Panc1 (cell line): ENCODE measurements at places on chromosomes 4 and X. TPM values are rescaled to one million over a fixed set of nuclear protein-coding genes. Genes with fewer than 3 reads are reported as not detected.

GRCh38 chrX:1486749-1487361 is 34.1 kb upstream of the ASMTL start:
- DNase-seq: no peak

MAGT1 gene
- total RNA-seq: 60.0 TPM

DNA sequence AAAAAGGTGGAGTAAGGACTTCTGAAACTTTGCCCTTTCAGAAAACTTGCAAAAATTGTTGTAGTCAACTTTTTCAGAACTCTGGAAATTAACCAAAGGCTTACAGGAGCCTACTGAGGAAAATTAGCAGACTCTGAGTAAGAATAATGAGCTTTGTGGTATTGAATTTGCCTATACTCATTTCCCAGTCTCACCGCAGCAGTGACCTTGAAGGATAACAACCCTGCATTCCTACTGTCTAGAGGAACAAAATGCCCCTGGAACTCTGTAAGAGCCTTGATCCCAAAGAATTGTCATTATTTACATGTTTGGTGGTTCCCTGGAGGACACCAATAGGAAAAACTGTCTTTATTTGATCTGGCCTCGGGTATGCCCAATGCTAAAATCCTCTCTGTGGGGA is 57.9 kb downstream of the MND1 start:
- no peak for DNase-seq

DNA sequence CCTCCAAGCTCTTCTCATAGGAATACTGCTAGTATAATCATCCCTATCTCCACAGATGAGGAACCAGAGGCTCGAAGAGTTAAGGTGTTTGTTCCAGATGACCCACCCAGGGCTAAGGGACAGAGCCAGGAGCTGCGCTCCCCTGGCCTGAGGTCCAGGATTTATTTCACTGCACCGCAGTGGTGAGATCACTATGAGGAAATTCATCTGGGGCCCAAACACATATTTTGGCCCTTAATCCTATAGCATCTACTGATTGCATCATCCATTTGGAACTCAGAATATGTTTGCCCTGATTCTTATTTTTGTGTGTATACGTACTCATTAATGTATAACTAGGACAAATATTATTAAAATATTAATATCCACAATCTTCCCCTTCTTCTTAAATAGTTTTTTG is 100.1 kb upstream of the RBPJ start:
- DNase-seq: no peak

KLHL4 gene
- 27.6 TPM for total RNA-seq

GRCh38 chr4:4605849-4606248 is 64.0 kb upstream of the STX18 start:
- DNase-seq: no peak

GRCh38 chrX:102008901-102009300 is 77.1 kb upstream of the ZMAT1 start:
- DNase-seq: no peak
